ENCODE measurements at places on chromosomes 12 and 14.

DNA sequence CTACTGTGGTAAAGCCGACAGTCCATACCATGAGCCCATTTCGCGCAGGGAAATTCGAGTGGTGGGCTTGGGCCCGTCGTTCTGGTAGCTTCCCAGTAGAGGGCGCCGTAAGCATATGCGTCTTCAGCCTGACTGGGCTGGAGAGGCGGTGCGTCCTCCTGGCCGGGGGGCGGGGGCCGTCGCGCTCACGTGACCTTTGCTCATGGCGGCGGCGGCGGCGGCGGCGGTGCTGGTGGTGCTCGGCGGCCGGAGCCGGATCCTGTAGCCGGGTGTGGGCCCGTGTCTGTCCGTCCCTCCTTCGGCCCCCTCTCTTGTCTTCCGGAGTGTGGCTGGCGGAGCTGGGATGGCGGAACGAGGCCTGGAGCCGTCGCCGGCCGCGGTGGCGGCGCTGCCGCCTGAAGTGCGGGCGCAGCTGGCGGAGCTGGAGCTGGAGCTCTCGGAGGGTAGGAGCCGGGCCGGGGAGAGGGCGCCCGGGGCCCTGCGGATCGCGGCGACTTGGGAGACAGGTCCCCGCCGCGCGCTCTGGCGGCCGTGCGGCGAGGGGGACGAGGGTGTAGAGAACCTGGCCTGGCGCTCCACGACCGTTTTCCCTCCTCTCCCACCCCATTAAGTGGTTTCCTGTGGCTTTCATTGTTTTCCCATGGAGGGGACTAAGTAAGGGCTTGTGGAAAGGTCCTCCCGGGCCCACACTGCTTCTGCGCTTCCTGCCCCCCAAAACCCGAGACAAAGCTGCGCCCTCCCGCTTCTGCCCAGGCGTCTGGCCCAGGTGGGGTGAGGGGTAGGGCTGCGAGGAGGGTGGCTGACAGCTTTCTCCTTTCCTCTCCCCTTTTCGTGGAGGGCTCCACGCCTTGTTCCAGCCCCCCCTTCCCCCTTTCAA, at the start of gene DIP2B:
Gene DIP2B, plus strand, starts transcription at position 188 of the 877 bp plus-strand sequence. Its CDS starts 156 bp downstream, at position 344.
- H3K27me3 ChIP-seq = no peaks in the 10 kb centered on the region
- DNase-seq = peak; percentile 94
- no peaks in the 10 kb centered on the region for H3K36me3 ChIP-seq
- peak within 1 kb of the TSS; percentile 88 for H3K27ac ChIP-seq

DNA sequence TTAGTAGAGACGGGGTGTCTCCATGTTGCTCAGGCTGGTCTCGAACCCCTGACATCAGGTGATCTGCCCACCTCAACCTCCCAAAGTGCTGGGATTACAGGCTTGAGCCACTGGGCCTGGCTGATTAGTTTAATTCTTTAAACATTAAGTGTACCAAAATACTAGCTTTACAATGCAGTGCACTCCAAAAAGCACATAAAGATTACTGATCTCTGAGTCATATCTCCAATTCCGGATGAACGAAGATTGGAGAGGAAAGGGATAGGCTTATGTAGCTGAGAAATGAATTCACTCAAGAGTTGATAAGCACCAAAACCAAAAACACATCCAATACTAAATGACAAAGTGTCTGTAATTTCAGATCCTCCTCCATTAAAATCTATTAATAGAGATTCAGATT, 15.1 kb downstream of the NAV3 start:
- no peak overlapping the region for H3K4me3 ChIP-seq
- no peaks in the 10 kb centered on the region for H3K4me1 ChIP-seq
- no peaks in the 10 kb centered on the region for H3K27me3 ChIP-seq
- H3K36me3 ChIP-seq = no peaks in the 10 kb centered on the region
- no peak for DNase-seq
- H3K27ac ChIP-seq = no peak overlapping the region

DNA sequence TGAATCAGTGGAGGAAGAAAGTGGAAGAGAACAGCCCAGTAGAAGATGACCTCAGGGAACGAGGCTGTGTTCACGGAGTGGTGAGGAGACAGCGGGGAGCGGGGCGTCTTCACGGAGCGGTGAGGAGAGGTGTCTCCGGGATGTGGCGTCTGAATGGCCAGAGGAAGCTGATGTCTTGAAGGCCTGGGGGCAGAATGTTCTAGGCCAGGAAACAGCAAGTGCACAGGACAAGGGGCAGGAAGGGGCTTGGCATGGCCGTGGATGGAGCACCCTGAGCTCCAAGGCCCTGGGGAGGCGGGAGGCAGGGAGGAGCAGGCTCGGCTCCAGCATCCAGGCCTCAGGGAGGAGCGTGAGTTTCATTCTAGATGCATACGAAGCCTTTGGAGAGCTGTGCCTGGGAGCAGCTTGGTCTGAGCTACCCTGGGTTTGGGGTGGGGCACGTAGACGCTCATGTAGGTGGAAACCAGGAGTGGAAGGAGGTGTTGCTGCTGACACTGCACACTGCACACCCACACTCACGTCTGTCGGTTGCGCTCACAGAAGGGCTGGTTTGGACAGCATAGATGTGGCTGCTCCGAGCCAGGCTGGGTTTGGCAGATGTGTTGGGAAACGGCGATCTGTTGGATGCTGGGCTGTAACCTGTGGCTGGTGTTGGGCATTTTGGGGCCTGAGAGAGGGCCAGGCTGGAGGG, 131.6 kb downstream of the ADGRD1 start:
- DNase-seq = no peak
- no peak overlapping the region for H3K27ac ChIP-seq
- no peak overlapping the region for H3K4me3 ChIP-seq
- H3K36me3 ChIP-seq = no peaks in the 10 kb centered on the region
- no peaks in the 10 kb centered on the region for H3K27me3 ChIP-seq

DNA sequence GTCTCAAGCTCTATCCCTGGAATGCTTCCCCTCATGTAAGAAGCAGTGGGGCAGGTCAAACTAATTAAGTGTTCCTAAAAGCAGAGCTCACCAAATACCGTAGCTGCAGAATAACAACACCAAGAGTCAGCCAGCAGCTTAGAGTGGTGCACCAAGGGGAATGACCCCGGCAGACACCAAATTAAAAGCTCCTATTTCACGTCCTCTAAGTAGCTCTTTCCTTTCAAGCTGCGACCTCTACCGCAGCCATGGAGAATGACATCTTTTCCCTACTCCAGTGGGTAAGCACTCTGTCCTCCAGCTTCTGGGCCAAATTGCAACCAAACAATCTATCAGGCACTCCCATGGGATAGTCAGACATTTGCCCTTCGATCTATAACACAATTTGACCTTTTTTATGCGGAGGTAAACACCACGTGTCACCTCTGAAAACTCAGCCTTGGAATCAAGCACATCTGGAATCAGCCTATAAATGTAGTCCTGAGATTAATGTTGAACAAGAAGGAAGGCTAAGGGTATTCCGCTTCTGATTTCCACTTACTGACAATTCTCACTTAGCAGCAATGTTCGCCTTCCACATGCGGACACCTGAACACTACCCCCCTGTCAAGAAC, 67.6 kb upstream of the CDKN3 start:
- peak; percentile 29 for DNase-seq
- no peaks in the 10 kb centered on the region for H3K36me3 ChIP-seq
- no peaks in the 10 kb centered on the region for H3K4me1 ChIP-seq
- no peaks in the 10 kb centered on the region for H3K27me3 ChIP-seq

- no peak overlapping the region for H3K4me3 ChIP-seq
- H3K27ac ChIP-seq = no peak overlapping the region
- no peak for DNase-seq
Observed at GRCh38 chr14:76083796-76084765, 67.6 kb upstream of the GPATCH2L start.

GRCh38 chr12:113880326-113880725, 85.8 kb downstream of the RBM19 start:
- H3K27me3 ChIP-seq = no peaks in the 10 kb centered on the region
- no peaks in the 10 kb centered on the region for H3K4me1 ChIP-seq
- H3K36me3 ChIP-seq = no peaks in the 10 kb centered on the region

DNA sequence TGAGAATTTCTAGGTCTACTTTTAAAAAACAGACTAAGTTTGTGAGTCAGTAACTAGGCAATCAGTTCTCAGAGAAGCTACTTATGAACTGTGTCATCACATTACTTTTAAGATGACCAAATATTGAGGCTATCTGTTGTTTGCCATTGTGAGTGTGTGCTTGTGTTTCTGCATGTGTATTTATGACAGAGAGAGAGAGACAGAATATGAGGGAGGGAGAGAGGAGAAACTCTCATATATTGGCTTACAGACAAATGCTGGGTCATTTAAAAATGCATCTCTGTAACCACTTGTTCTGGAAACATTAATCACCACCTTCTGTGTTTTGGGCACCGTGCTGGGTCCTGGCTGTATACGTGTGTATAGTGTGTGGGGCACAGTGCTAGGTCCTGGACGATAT, 161.5 kb upstream of the FRMD6 start:
- H3K27ac ChIP-seq = no peak overlapping the region
- no peak overlapping the region for H3K4me3 ChIP-seq
- DNase-seq = no peak
- H3K36me3 ChIP-seq = no peaks in the 10 kb centered on the region
- no peaks in the 10 kb centered on the region for H3K27me3 ChIP-seq

GRCh38 chr12:56160193-56160763, 2.1 kb downstream of the MYL6 start:
- H3K27me3 ChIP-seq = no peaks in the 10 kb centered on the region
- peaks cover 24% of the 10 kb centered on the region for H3K4me1 ChIP-seq
- DNase-seq = peak; percentile 62
- H3K4me3 ChIP-seq = peak overlapping the region; percentile 50

DNA sequence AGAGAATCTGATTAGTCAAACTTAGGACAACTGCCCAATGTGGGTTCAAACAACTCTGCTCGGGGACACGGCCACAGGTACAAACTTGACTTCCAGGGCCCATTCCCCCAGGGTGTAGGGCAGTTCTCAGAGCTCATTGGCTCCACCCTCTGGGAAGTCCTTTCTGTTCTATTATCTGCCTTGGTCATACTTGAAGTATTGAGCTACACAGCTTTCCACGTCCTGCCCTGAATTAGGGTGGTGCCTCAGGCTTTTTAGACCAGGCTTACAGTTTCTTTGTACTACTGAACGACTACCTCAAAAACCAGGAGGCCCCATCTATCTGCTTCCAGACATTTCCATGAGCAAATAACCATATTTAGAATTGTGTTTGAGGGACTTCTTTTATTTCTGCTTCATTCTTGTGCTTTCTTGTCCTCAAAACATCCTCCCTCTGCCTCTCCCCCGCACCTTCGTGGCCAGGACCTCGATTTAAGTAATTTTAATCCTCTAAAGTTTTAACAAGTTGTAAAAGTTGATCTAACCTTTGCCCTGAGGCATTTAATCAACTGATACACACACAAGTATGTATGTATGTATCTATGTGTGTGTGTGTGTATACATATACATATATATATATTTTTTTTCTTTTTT, 281.7 kb upstream of the AMIGO2 start:
- no peak overlapping the region for H3K27ac ChIP-seq
- H3K27me3 ChIP-seq = no peaks in the 10 kb centered on the region
- no peaks in the 10 kb centered on the region for H3K36me3 ChIP-seq
- no peak overlapping the region for H3K4me3 ChIP-seq
- DNase-seq = peak; percentile 60

- no peaks in the 10 kb centered on the region for H3K27me3 ChIP-seq
- H3K36me3 ChIP-seq = peaks cover 43% of the 10 kb centered on the region
- DNase-seq = peak; percentile 44
Observed at GRCh38 chr12:117025481-117026151, 73.6 kb downstream of the TESC start.

DNA sequence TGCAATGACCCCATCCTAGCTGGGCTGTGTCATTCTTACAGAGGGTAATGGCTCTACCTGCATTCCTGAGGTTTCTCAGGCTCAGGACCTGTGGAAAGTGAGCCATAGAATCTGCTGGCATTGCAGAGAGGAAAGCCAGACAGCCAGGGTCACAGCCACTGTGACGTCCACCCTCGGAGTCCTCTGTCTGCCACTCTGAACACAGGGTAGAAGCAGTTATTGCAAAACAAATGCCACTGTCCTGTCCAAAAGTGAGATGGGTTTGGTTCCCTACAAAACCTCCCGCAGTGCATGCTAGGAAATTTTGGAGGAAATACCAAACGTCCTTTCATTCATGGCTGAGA, 37.8 kb downstream of the TNFAIP2 start:
- H3K27ac ChIP-seq = no peak overlapping the region
- peak; percentile 94 for DNase-seq
- H3K4me3 ChIP-seq = no peak overlapping the region
- H3K27me3 ChIP-seq = no peaks in the 10 kb centered on the region
- H3K36me3 ChIP-seq = no peaks in the 10 kb centered on the region

- H3K27ac ChIP-seq = no peak overlapping the region
- H3K4me1 ChIP-seq = no peaks in the 10 kb centered on the region
- DNase-seq = no peak
- peaks cover 4% of the 10 kb centered on the region for H3K27me3 ChIP-seq
- H3K4me3 ChIP-seq = no peak overlapping the region
- no peaks in the 10 kb centered on the region for H3K36me3 ChIP-seq
Observed at GRCh38 chr12:53703756-53704155, 23.5 kb downstream of the CALCOCO1 start.

DNA sequence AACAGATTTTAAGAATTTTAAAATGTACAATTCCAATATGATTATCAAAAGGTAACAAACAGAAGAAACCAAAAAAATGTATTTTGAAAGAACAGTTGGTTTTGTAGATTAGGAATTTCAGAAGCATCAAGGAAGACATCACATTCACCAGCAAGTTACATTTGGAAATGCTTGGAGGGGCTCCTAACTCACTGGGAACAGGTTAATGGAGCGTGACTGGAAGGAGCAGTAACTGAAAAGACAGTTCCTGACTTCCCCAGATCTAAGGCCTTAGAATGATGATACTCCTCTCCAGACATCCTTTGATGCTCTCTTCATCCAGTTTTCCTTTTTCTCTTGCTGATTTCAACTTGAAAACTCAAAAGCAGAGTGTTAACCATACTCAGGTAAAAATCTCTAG, 220.0 kb upstream of the EGLN3 start:
- no peaks in the 10 kb centered on the region for H3K27me3 ChIP-seq
- H3K4me3 ChIP-seq = no peak overlapping the region
- no peaks in the 10 kb centered on the region for H3K36me3 ChIP-seq
- no peaks in the 10 kb centered on the region for H3K4me1 ChIP-seq

GRCh38 chr12:94149781-94150239, 1.4 kb downstream of the PLXNC1 start:
- H3K36me3 ChIP-seq = no peaks in the 10 kb centered on the region
- H3K27ac ChIP-seq = no peak overlapping the region
- H3K4me3 ChIP-seq = peak overlapping the region; percentile 72
- H3K27me3 ChIP-seq = peaks cover 38% of the 10 kb centered on the region
- DNase-seq = no peak

- H3K27ac ChIP-seq = no peak overlapping the region
- H3K27me3 ChIP-seq = no peaks in the 10 kb centered on the region
- no peak for DNase-seq
- H3K4me1 ChIP-seq = no peaks in the 10 kb centered on the region
- H3K4me3 ChIP-seq = no peak overlapping the region
- no peaks in the 10 kb centered on the region for H3K36me3 ChIP-seq
Observed at GRCh38 chr14:52219488-52220084, 47.9 kb upstream of the PTGDR start.

Data from trophoblast cell (in vitro differentiated cells and primary cell).